Regular cardiac myocyte (primary cell): ENCODE measurements at places on chromosomes 12 and 14. TPM values are rescaled to one million over a fixed set of nuclear protein-coding genes. Genes with fewer than 3 reads are reported as not detected.

Gene TMEM121
- 5.0 and 12.7 TPM in 2 replicates for total RNA-seq

Gene CFAP73
- not detected in 2 replicates for total RNA-seq

Gene CMA1
- total RNA-seq = not detected in 2 replicates

Gene WNT1
- total RNA-seq = not detected in 2 replicates

Gene HECTD4
- 14.6 and 17.8 TPM in 2 replicates for total RNA-seq

Gene HOXC6
- total RNA-seq = under 0.01 and 0.19 TPM in 2 replicates

Gene SPX
- 0.38 and 0.85 TPM in 2 replicates for total RNA-seq

Gene PTGDR
- total RNA-seq = 0.58 and 0.85 TPM in 2 replicates

Gene PIANP
- under 0.01 TPM in 2 replicates for total RNA-seq

Gene RNU6-7
- total RNA-seq = not detected in 2 replicates

Gene FOXA1
- not detected in 2 replicates for total RNA-seq

Gene CLEC2A
- total RNA-seq = not detected in 2 replicates

Gene SPTB
- total RNA-seq = under 0.01 TPM in 2 replicates

Gene ZNF385A
- total RNA-seq = 0.77 and 1.7 TPM in 2 replicates

Gene ACSS3
- 6.3 and 20.0 TPM in 2 replicates for total RNA-seq

Gene KRT82
- not detected in 2 replicates for total RNA-seq
